ENCODE measurements at places on chromosomes 1 and 21.

- no peak for DNase-seq
Observed at GRCh38 chr1:14519976-14520375, 78.5 kb upstream of the KAZN start.

DNA sequence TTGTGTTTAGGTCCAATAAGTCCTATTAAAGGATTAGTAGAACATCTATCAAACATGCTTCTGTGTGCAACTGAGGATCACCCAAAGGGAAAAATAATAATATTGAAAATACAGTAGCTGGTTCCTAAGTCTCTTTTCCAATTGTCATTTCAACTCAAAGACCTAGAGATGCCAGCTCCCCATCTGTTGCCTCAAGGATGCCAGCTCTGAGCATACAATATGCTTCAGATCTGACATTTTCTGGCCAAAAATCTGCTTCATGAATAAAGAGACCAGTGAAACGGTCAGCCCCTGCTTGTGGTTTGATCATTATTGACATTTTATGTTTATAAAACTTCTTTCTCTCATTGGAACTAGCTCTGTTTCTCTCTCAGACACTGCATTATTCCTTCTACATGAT lies 72.9 kb downstream of the CCDC185 start:
- no peak for DNase-seq

DNA sequence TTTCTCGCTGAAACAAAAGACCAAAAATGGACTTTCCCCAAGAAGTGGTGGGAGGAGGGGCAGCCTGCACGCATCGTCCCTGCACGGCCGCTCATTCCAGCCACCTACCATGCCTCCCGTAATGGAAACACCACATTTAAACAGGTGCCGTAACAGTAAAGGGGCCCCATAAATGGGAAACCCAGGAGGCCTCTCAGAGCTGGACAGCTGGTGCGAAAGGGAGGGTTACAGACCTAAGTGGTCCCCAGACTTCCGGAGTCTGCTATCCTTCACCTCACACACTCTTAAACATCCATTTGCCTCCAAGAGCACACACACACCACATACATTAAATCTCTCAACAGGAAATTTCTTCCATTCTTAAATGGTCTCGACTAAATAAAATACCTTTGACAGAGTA lies 120.7 kb upstream of the SOD1 start:
- no peak for DNase-seq

DNA sequence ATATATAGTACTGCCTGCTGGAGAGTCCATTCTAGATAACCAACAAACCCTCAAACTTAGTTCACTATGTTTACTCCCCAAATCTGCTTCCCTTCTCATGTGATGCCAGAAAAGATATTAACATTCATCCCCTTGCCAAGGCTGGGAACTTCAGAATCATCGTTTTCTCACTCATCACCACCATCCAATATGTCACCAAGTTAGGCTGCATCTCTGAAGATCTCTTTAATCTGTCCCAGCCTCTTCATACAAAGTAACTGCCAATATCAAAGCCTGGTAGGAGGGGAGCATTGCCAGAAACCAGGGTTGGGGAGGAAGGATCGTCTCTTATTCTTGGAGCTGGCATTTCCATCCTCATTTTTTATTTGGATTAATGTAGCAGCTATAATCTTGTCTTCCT lies 71.6 kb downstream of the XCL2 start:
- no peak for DNase-seq

- no peak for DNase-seq
Observed at GRCh38 chr1:37035796-37036666, 1.7 kb upstream of the GRIK3 start.

DNA sequence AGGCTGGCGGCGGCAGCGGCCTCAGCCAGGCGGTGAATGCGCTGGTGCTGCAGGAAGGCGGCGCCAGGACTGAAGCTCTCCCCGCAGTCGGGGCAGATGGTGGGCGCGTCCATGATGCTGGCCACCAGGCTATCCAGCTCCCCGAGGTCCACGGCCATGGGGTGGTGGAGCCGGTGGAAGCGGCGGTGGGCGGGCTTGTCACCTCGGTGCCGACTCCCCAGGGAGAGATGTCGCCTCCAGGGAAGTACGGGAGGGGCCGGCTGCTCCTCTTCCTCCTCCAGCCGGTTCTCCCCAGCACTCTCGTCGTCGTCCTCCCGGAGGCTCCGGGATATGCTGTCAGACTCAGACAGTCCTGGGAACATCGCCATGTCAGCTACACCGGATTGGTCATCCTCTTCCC lies 24.4 kb downstream of the ZNF697 start:
- no peak for DNase-seq

DNA sequence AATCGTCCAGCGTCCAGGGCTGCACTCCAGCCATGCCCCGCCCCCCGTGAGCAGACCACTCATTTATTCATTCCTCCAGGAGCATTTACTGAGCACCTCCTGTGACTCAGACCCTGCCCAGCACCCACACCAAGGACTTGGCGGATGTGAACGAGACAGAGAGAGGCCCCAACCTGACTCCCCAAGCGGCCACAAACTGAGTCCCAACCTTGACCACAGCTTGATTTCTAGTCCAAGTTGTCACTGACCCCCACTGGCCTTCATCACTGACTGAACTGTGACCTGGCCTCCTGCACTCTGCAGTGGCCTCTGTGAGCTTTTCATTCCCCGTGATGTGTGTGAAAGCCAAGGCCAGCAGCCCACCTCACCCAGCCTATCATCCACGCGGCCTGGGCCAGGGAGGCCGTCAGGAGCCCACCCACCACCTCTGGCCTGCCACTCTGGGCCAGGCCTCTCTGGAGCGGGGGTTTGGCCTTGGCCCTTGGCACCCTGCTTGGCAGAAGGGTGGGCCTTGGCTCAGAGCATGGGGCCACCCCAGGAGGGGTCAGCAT lies 19.3 kb upstream of the RUNX3 start:
- no peak for DNase-seq

All from femur (tissue), 1 donor.